ENCODE measurements at places on chromosomes 2 and 18.

DNA sequence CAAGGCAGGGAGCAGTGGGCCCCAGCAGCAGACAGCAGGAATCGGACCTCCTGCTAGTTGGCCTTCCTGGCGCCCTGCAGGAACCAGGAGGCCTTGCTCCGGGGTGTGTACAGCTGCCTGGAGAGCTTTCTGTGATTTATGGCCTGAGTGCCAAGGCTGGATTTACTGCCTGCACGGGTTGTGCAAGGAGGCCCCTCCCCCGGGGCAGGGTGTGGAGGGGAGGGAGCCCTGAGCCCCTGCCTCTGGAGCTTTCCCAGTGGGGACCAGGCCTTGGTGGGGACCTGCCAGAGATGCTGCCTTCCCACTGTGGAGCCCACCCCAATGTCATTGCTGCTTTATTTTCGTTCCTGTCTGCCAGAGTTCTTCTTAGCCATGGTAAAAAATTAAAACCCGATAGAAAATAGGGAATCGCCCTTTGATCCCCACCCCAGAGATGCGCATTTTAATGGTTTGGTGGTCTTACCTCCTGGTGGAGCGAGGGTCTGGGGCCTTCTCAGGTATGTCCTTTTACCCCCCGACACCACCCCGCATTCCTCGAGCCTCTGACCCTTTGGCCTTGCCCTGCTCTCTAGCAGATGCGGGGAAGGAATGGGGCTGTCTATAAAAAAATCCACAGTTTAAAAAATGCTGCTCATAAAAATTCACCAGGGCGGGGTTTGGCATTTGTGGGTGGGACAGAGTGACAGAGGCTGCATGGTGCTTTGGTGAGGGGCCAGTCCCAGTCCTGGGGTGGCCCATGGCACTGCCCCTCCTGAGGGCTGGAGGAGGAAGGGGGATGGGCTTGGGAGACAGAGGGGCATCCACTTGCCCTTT is 6.9 kb upstream of the RALB start:
- peak; percentile 11 for DNase-seq

DNA sequence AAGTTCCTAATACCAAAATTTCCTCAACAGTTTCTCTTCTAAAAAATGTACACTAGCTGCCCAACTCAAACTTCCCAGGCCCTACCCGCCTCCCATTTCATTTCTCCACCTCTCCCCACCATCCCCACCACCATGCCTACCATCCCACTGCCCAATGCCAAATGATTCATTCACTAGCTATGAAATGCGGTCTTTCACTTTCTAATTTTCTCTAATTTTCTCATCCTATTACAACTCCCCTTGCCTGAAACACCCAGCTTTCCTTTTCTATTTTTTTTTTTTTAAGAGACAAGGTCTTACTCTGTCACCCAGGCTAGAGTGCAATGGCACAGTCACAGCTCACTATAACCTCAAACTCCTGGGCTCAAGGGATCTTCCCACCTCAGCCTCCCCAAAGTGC is 38.4 kb downstream of the KIDINS220 start:
- no peak for DNase-seq

DNA sequence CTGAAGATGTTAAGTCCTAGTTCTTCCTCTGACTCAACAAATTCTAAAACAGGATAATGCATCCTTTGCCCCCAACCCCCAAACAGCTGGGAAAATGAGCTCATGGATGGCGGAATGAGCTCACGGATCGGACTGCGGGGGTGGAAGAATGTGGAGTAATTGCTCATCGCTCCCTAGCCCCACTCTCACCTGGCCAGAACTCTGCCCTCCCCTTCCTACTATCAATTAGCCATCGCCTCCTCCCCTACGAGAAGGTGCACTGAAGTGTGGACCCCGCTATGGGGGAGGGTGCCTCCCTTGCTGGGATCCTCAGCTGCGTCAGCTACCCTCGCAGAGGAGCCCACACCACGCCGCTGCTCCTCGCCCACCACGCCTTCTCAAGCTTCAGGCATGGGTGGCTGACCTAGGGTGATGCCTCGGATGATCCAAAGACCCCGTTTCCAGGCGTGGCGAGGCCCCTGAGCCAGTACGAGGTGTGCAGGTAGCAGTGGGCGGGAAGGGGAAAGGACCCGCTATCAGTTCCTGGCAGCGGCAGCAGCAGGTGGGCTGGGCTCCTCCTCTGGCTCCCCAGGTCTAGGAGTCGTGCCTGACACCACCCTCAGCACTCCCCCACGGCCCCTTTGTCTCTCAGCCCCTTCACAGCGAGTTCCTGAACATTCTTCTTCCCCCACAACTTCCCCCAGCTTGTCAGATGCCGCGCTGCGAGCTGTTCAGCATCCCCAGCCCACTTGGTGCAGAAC is 82.1 kb upstream of the POMC start:
- no peak for DNase-seq

DNA sequence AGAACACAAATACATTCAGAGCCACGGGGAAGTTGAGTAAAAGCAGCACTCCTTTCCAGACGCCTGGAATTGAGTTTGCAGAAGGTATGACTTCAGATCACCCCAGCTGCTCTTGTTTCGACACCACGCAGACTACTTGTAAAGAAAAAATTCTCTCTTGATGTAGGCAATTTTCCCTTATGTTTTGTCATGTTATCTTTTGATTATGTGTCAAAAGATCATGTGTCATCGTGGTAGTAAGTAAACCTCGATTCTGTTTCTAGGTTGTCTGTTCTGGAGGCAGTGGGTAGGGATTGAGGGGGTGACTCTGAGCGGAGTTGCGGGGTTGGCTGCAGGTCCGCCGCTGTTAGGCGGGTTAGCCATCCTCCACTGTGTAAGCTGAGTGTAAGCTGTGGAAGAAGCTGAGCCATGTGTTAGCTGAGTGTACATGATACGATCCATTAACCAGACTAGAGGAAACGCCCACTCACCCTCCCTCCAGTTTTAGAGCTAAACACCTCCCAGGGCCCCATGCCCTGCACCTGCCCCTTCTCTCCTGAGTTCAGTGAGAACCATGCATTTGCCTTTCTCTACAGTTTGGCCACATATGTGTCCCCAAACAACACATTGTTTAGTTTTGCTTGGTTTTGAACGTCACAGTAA is 181.8 kb downstream of the SNTG2 start:
- DNase-seq, result peak; percentile 21

DNA sequence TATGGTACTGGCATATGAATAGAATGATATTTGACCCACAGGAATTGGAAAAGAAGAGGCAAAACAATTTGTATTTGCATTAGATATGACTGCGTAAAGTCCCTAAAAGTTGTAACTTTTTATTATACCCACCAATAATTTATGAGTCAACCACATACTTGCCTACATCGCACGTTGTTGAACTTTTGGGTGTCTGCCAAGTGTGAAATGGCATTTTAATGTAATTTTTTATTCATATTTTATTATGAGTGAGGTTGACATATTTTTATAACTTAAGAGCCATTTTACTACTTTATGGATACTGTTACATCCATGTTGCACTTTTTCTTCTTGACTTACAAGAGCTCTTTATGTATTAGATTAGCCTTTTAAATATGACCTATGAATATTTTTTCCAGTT is 4.6 kb downstream of the DSC2 start:
- DNase-seq, result no peak

GRCh38 chr2:234974501-234975385 is 22.9 kb downstream of the SH3BP4 start:
- no peak for DNase-seq

- no peak for DNase-seq
Measured at GRCh38 chr2:96933305-96934181, 52.8 kb downstream of the FAM178B start.

- no peak for DNase-seq
Measured at GRCh38 chr2:99461828-99462483, 27.9 kb downstream of the REV1 start.

- no peak for DNase-seq
Measured at GRCh38 chr2:19505-19904, 26.8 kb downstream of the FAM110C start.

- DNase-seq, result no peak
Measured at GRCh38 chr2:62573936-62574335, 67.9 kb upstream of the TMEM17 start.

DNA sequence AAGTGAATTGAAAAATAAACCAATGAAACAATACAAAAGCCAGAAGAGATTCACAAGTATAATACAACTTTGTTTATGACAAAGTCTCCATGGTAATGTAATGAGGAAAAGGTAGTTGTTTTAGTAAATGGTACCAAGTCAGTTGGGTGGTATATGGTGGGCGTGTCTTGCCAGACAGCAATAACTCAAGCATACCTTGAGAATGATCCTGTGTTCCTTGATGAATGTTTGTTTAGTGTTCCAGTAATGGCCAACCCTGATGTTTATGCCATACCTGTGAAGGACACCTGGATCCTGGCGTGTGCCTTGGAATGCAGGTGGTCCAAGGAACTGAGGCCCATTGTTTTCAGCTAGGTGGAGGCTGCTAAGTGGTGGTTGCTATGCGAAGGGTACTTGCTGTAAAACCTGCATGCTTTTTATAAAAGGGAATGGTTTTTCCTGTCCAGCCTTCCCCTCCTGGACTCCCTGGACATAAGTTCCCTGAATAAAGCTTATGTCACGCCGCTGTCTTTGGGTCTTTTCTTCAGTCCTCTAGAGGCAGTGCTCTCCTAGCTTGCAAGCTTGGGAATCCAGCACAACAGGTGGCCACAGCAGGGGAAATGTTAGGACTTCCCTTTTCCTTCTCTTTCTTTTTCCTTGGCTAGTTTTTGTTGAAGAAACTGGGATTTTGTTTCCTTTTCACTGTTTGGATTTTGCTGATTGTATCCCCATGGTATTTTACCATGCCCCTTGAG is 54.7 kb downstream of the MTA3 start:
- no peak for DNase-seq

DNA sequence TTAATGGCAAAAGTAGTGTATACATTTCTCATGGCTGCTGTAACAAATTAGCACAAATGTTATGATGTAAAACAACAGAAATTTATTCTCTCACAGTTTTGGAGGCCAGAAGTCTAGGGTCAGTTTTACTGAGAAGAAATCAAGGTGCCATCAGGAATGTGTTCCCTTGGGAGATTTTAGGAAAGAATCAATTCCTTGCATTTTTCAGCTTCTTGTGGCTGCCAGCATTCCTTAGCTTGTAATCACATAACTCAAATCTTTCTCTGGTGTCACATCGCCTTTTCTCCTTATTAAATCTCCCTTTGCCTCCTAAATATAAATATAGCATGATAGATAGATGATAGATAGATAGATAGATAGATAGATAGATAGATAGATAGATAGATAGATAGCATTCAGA is 307.0 kb upstream of the REG3G start:
- DNase-seq, result no peak

DNA sequence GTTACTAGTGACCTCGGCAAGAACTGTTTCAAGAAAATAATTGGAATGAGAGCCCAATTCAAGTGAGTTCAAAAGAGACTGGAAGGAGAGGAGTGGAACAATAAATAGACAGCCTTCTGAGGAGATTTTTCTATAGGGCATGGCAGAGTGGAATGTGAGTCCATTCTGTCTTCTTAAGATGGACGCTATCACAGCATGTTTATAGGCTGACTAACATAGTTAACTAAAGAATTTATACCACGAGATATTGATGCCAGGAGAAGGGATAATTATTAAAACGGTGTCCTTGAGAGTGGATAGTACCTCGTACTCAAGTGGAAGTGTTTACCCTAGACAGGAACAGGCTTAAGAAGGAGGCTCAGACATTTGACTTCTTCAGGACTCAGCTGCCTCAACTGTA is 143.5 kb upstream of the RBBP8 start:
- no peak for DNase-seq

GRCh38 chr2:236684504-236685256 is 115.1 kb downstream of the ACKR3 start:
- no peak for DNase-seq

GRCh38 chr2:151905963-151906632 is 77.9 kb upstream of the ARL5A start:
- DNase-seq, result no peak

GRCh38 chr2:150625303-150625702 is 137.8 kb upstream of the RND3 start:
- no peak for DNase-seq

DNA sequence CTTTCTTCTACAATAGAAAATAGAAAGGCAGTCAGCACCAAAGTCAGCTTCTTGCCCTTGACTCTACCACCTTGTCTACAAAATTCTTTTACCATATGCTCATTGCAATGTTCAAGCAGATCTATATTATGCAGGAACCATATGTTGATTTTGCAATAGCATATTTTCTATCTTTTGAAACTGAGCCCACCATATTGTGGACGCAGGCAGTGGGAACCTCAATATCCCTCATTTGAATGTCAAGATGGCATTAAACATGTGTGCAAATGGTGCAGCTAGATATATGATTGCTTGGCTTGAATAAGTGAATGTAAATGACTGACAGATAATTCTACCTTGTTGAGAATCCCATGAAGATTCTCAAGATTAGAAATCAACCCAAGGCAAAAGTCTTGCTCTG is 412.7 kb upstream of the FSHR start:
- no peak for DNase-seq

- DNase-seq, result no peak
Measured at GRCh38 chr18:79819968-79820351, 22.2 kb downstream of the KCNG2 start.

DNA sequence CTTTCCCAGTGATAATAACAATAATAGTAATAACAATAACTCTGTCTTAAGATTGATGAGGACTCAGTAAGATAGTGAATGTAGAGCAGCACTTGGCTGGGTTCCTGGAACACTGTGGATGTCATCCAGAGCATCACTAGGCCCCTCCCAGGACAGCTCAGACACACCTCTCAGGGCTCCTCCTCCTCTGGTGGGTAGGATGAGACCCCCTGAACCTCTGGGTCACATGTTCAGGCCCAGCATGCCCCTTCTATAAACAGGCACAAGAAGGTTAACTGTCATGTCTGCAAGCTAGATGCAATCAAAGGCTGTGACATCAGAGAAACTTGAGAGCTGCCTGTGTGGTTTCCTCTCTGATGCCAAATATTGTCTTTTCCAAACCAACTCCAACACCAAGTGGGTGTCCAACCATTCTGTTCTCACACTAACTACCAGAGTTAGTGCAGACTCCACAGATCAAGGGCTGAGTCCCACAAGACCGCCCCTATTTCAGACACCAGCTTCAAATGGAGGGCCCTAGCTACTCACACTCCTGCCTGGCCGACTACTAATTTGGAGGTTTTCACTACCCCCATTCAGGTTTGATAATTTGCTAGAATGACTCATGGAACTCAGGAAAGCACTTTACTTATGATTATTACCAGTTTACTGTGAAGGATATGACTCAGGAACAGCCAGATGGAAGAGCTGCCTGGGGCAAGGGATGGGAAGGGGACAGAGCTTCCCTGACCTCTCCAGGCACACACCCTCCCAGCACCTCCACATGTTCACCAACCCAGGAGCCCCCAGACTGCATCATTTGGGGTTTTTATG is 46.4 kb upstream of the BZW1 start:
- no peak for DNase-seq

DNA sequence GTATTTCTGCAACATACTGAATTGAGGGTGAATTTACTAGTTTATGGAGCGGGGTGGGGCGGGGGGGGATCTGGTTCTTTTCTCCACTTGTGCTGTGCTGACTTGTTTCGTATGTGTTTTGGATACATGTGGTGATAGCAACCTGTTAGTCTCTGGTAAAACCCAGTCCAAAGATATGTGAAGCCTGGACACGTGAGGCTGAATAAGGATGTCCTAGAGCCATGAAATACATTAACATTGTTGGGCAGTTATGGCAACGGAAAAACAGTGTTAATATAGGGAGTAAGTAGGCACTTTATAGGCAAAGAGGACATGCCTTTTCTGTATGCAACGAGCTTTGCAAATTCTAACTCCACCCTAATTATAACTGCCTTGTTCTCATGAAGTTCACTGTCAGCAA is 42.1 kb upstream of the NEMP2 start:
- no peak for DNase-seq

GRCh38 chr2:153079315-153079714 is 360.9 kb downstream of the ARL6IP6 start:
- no peak for DNase-seq
